Activated CD4-positive, alpha-beta T cell treated with anti-CD3 and anti-CD28 coated beads, Interleukin-2, amount 10 ng/mL, durations not matched to agents 7 days and 5 days (primary cell): ENCODE measurements at places on chromosomes 2 and 18. TPM values are rescaled to one million over a fixed set of nuclear protein-coding genes. Genes with fewer than 3 reads are reported as not detected.

DNA sequence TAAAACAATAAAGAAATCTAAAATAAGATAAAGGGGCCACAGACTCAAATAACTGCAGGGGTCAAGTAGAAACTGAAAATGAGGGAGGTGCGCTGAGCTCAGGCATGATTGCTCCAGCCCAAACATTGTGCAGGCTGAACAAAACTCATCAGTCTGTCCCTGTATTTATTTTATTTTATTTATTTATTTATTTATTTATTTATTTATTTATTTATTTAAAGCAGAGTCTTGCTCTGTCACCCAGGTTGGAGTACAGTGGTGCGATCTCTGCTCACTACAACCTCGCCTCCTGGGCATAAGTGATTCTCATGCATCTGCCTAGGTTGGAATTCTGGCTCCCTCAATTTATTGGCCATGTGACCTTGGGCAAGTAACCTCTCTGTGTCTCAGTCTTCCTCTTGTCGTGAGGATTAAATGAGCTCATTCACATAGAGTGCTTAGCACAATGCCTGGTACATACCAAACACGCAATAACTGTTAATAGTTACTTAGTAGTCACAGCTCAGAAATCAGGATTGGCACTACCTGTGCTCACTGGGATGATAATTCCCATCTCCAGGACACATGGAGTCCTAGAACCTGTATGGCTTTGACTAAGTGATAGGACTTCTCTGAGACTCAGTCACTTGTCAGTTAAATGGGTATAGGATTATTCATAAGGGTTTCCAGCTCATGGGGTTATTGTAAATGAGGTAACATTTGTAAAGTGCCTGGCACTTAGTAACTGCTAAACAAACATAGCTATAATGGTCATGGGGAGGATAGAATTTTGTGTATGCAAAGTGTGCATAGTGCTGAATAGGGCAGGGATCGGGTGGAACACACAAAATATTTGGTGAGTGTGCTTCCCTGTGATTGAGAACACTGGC lies 6.0 kb downstream of the SPEG start:
- DNase-seq: no peak

DNA sequence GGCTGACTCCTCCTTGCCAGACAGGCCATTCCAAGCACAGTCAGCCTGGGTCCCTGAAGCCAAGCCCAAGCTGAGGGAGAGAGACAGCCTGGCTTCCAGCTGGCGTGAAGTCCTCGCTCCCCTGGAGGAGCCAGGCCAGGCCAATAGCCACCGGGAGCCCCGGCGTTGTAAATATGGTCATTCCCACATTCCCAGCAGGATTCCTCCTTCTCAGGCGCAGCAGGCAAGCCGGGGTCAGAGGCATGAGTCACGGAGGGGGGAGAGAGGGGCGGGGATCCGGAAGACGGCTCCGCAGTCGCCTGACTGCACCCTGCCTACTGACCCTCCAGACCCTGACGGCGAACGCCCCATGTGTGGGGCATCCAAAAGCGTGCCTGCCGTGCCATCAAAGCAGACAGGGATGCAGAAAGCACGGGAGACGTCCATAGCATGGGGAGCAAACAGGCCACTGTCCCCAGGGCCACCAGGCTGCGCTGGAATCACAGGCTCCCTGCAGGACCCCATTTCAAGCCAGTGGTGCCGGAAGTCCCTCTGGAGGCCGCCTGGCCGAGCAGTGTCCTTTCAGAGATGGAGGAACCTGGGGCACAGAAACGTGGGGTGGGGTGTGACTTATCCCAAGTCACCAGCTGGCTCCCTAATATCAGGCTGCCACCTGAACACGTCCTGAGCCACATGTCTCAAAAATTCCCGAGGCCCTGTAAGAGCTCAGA lies 48.2 kb downstream of the TWIST2 start:
- DNase-seq: no peak

- DNase-seq: no peak
Observed at GRCh38 chr2:157264099-157264498, 6.6 kb downstream of the GALNT5 start.

The SP140 gene
- total RNA-seq: 53.3 TPM

The CRYBA2 gene
- total RNA-seq: not detected

The REEP1 gene
- 0.17 TPM for total RNA-seq

The CDC42EP3 gene
- 28.2 TPM for total RNA-seq
